ENCODE measurements at places on chromosomes 4 and X. TPM values are rescaled to one million over a fixed set of nuclear protein-coding genes. Genes with fewer than 3 reads are reported as not detected.
A peak's percentile ranks its signal among the peaks of the same experiment; 100 is the strongest.

The EDA2R gene
- total RNA-seq = 2.9 TPM

The ETFDH gene
- 10.9 TPM for total RNA-seq

The EPHA5 gene
- total RNA-seq = not detected

The QRFPR gene
- 0.20 TPM for total RNA-seq

The ZNF157 gene
- total RNA-seq = 0.24 TPM

The MAML3 gene
- total RNA-seq = 0.61 TPM

GRCh38 chrX:10072786-10073568 is 83.8 kb upstream of the CLCN4 start:
- no peak for DNase-seq

DNA sequence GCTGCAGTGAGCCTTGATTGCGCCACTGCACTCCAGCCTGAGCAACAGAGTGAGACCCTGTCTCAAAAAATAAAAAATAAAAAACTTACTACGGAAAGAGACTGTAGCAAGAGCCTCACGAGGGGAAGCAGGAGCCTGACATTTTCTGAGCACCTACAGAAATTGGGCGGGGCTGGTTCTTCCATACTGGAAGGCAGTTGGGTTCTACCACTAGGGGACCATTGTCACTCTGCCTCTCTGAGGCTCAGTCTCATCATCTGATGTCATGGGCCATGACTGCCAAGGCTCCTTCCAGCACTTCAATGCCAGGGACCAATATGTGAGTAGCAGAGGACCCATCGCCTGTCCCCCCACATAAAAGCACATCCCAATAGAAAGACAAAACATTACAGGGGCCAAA is 8.2 kb downstream of the SH3KBP1 start:
- DNase-seq = no peak

GRCh38 chr4:76235407-76235806 is 16.1 kb upstream of the FAM47E start:
- no peak for DNase-seq

DNA sequence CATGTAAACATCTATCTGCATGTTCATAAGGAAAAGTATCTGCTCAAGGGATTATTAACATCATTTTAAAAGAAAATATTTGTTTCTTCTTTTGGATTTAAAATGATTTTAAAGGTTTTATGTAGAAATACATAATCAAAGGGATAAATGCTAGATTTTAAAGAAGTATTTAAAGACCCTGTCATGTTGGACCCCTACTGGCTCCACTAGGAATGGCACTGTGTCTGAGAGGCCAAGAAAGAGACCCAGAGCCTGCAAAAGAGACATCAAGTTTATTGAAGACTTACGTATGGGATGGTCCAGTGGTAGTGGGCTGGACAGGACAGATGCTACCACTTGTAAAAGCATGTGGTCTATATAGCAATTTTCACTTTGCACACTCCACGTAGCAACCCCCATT is 78.7 kb upstream of the PCDH18 start:
- DNase-seq = no peak

DNA sequence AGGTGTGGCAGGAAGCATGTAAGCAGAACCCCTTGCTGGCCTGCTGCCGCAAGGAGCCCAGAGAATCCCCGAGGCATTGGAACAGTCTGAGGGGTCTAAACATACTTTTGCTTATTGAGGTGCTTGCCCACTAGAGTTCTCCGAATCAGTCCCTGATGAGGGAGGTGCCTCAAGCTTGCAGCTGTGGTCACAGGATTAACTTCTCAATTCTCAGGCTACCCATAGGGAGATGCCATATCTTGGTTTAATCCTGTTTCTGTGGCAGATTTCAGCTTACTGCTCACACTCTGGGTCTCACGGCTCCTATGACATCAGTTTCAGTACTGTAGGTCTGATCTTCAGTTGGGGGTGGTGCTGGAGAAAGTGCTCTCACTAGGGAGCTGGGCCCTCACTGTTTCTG is 39.9 kb downstream of the CCNG2 start:
- DNase-seq = no peak

DNA sequence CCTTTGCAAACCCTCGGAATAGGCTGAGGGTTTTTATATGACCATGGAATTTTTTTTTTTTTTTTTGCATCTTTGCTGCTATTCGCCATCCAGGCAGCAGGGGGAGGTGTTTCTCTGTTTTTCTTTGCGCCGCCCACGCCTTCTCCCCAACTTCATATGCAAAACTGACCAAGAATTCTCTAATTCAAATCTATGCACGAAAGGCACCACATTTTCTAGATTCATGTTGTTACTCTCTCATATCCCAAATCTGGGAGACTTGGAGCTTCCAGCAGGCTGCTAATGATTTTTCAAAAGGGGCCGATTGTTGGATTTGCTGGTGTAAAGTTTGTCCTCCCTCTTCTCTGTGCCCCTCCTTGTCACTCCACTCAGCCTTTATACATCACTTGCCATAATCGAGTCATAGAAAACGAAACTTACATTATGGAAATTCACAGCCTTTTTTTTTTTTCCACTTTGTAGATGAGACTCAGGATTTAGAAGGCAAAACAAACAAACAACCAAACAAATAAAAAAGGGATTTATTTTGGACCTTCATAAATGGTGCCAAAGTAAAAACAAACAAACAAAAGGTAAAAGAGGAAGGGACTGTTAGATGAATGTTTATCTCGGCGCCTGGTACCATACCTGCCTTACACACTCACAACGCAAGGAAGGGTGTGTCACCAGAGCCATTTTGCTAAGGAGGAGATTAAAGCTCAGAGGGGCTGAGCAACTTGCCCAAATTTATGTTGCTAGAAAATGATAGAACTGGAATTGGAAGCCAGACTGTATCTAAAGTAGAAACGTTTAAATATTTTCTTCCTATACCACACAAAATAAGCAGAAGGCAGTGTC is 29.3 kb upstream of the BOD1L1 start:
- peak; percentile 52 for DNase-seq

DNA sequence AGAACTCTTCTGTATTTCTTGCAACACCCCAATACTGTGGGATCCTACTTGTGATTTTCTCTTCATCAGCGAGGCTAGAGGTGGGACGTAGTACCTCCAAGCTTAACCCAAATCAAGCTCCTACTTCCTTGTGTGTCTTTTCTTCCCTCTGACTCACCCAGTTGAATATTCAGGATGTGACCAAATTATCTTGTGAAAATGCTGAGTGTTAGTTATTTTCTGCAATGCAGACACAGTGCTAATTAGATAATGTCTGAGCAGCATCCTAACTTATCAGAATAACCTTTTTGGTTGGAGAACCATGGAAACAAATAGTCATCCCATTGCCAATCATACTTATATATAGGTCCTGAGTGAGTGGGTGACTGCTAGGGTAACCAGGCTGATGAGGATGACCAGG is 2.4 kb downstream of the MEPE start:
- DNase-seq = no peak

DNA sequence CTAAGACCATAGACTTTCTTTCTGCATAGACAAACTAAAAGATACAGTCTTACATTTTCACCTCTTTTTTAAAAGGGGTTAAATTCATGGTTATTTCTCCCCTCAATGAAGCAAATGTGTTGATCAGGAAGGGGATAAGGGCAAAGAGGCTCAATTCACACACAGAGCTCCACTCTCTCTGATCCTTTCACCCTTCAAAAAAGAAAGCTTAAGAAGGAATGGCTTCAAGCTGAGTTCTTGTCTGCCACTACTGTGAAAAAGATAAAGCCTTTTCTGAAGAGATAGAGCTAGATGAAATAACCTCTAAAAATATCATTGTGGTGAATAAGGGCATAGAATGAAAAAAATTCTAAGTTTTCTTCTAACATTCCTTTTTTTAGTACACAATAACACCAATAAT is 28.3 kb downstream of the SEPSECS start:
- DNase-seq = no peak

- DNase-seq = no peak
These were observed 27.7 kb downstream of the DMP1 start for GRCh38 chr4:87677731-87678130.

DNA sequence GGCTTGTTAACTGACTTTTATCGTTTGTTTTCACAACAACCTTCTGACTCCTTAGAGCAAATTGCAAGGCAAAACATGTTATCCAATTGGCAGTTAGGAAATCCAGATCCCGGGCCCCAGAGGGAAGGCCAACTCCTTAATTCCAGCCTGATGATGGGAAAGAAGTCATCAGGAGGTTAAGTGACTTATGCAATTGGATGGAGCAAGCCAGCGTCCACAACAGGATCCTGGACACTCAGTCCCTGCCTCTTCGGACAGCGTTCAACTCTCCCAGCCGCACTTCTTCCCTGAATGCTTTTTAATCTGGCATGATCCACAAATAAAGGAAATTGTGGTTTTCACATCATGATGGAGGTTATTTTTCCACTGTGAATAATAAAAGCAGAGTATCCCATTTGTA is 310.1 kb downstream of the RAB28 start:
- no peak for DNase-seq

GRCh38 chr4:54233697-54234496 is 4.8 kb downstream of the PDGFRA start:
- peak; percentile 66 for DNase-seq

DNA sequence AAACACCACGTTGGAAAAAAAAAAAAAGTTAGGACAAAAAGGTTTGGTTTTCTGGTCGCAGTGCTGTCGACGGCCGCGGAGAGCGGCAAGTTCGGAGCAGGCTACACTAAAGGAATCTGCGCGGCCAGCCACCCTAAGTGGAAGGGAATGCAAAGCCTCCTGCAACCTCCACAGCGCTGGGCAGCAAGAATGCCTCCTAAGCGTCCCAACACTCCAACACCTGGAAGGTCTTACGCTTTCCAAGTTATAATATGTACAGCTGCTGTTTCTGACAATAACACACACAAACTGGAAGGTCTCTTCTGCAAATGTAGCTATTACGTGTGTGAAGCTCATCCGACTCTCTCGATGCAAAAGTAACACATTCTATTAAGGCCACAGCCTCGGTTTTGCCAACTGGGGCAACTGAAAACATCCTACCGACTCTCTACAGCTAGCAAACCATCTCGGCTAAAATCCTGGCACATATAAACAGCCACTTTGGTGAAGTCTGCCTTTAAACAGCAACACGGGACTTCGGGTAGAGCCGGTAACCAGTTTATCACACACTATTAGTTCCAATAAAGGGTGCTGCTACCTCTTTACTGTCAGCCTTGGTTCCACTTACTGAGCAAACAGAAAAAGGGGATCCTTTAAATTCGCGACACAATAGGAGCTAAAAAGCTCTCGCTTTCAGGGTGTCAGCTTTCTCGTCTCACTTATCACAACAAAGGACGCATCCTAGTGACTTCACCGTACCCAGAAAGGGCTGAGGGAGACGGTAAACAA is 895 bp downstream of the SMIM14 start:
- peak; percentile 30 for DNase-seq

DNA sequence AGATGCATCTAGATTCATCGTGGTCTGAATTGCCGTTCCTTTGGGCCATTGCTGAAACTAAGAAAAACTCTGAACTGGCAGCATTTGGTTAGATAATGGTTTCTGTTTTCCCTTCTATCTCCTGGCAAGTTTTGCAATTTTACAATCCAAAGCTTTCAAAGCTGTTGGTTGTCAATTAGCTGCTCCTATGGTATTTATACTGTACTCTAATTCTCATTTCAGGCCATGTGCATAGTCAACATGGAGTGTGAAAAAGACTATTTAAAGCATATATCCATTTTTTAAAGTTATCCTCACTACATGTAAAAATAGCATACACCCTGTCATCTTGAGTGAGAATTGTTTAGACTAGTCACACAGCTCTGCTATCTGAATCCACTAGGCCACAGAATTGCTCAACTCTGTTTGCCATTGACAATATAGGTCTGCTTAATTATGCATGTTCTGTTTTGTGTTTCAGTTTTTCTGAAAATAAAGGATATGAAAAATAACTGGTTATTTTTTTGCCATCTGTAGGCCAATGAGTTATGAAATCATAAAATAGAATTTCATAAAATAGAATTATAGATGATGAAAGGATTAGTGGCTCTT is 27.7 kb upstream of the TEC start:
- no peak for DNase-seq

- no peak for DNase-seq
These were observed 87.3 kb upstream of the EMCN start for GRCh38 chr4:100605144-100605543.

DNA sequence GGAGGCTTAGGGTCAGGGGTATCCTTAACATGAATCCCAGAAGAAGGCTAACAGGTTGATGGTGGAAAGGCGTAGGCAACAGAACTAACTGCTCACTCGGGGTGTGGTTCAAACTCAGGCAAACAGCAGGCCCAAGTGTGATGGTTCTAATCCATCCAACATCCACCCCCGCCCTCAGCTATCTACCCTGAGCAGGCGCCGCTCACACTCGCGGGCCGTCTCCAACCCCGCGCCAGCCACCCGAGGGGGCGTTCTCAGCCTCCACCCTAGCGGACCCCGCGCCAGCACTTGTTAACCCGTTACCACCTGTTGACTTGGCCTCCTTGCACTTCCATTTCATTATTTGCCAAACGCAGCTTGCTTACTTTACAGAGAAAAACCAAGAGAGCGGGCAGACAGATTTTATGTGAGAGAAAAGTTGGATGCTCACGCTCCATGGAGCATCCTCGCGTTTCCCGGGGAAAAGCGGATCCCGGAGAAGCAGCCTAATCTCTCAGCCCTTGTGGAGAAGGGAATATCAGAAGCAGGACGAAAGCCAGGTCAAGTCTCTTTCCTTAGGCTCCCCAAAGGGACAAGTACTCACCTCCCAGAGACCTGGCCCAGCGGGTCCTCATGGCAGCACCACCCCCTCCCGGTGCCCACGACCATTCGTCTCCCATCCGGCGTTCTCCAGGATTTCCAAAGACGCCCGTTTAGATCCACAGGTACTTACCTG is 773 bp downstream of the SNCA start:
- DNase-seq = peak; percentile 13

GRCh38 chrX:71251466-71251973 is 2.4 kb downstream of the ZMYM3 start:
- DNase-seq = no peak

DNA sequence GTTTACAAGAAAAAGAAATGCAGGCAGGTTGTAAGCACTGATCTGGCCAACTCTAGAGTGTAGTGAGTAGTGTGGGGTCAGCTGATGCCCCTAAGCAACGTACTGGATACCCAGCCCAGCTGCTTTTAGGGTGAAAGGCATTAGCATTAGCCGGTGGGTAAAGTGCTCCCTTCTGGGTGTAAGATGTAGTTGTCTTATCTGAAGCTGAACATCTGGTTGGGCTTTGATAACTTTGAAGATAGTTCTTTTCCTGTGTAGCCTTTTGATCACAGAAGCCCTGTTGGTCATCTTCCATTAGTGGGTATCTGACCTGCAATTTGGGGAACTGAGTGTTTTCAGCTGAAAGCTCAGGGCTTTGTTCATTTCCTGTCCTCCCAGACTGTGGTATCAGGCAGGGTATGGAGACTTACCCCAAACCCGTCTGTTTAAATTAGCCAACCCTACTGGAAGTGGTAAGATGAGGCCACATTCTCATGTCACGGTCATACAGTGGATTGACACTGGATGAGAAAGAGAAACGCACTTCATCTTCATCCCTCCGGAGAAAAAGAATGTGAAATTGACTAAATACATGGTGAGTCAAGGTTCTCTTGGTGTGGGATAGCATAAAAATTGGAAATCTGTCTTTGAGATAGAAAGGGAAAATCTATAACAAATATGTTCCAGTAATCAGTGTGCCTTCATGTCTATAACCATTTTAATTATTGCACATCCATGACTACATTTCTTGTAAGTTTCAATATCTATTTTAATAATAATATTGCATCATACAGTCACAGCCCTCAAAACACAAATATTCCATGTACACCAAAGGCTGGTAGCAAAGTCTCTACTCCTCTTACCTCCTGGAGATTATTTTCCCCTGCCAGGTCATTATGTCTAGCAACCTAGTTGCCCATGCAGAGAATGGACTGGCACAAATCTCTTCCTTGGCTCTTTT is 8.7 kb downstream of the RHOH start:
- DNase-seq = no peak
